ENCODE measurements at places on chromosomes 6 and 20.

DNA sequence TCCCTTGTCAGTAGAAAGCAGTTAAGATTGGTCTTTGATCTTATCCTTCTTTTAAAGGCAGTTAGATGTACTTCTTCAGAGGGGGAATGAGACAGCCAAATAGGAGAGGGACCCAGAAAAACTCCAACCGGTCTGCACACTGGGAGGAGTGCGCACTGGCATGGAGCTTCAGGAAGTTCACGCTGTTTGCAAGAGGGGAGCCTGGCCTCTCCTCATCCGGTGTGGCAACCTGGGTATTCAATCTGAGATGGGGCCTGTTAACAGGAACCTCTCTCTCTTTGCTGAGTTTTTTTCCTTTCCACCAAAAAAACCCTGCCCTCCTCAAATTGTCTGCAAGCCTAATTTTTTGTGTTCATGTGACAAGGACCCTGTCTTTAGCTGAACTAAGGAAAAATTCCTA is 162.5 kb upstream of the OLIG3 start:
- no peak for DNase-seq

GRCh38 chr20:62632575-62633090 is 9.7 kb upstream of the SLCO4A1 start:
- DNase-seq: no peak

DNA sequence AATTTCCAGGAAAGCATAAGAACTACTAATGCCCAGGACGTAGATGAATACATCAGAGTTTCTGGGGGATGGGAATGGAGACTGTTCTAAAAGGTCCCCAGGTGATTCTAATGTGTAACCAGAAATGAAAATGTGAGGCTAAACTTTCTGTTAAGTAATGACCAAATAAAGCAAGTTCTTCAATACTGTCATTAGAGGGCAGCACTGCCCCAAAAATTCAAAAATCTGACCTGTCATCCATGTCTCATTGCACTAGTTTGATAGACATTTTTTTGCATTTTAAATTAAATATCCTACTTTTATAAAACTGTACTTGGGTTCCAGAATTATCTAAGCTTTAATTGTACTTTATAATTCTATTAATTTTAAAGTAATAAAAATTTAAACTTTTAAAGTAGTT is 94.9 kb downstream of the RFX6 start:
- peak; percentile 45 for DNase-seq

DNA sequence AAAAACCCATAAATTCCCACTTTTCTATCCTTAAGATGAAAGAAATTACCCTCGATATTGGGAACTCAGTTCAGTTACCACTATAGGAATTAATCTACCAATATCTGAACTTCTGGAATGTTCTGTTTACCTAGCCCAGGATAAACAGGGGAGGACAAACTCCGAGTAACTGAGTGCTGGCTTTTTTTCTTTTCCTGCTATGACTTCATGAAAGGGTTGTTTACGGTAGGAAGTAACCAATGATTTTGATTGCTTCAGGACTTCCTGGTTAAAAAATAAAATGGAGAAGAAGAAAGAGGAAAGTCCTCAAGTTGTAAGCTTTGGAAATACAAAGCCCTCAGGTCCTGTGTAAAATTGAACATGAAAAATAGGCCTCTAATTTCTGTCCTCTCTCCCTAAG is 167.7 kb downstream of the ZNF217 start:
- DNase-seq: no peak

- DNase-seq: no peak
Observed at GRCh38 chr6:30819297-30819917, 64.9 kb upstream of the DDR1 start.

DNA sequence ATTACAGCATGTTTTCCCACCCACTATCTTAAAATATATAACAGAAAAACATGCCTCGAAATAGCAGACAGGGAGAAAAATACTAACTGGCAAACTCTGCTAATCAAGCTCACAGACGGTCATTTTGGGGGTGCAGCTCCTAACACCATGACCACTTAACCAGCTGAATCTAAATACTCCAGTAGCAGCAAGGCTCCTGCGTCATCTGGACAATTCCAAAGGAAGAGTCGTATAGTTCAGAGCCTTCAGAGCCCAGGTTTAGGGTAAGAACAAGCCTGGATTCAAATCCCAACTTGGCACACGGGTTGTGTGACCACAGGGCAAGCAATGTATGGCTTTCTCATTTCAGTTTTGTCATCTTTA is 81.3 kb upstream of the COL21A1 start:
- no peak for DNase-seq

GRCh38 chr6:2984738-2985406 is 13.5 kb upstream of the SERPINB6 start:
- no peak for DNase-seq

GRCh38 chr6:121853686-121854085 is 418.2 kb downstream of the GJA1 start:
- DNase-seq: no peak

DNA sequence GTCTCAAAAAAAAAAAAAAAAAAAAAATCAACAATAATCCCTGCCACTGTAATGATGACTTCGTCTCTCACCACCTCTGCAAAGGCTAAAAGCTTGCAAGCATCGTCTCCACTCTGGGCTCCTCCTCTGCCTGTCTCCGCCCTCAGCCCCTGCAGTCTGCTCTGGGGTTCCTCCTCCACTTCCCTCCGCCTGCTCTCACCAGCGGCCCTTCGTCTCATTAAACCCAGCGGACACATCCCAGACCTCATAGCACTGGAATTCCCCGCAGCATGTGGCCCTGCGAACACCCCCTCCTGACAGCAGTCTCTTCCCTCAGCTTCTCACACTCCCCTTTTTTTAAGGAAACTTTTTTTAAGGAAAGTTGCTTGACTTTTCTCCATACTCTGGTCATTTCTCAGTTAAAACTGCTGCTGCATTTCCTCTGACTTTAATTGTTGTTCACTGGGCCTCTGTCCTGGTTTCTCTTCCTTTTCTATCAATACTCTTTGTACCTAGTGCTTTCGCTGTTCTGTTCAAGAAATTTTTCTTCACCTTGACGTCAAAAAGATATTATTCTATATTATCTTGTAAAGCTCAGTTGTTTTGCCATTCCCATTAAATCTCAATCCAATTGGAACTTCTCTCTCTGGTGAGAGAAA is 70.9 kb upstream of the PLEKHG1 start:
- peak; percentile 74 for DNase-seq

DNA sequence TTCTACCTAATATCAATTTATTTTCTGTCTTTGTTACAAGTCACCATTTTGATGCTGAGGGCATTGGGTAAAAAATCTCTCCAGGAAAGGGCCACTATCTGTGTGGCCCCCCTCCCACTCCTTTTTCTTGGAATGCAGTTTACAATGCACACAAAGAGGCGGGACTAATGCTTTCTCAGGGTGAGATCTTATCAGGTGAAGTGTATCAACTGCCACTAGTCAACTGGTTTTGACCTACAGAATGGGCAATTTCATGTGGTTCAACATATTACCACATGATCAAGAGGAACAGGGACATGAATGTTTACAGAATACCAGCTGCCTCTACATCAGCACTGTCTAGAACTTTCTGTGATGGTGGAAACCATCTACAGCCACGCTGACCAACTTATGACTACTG is 3.7 kb downstream of the RRBP1 start:
- no peak for DNase-seq

GRCh38 chr20:14093652-14094051 is 98.3 kb downstream of the MACROD2 start:
- no peak for DNase-seq

DNA sequence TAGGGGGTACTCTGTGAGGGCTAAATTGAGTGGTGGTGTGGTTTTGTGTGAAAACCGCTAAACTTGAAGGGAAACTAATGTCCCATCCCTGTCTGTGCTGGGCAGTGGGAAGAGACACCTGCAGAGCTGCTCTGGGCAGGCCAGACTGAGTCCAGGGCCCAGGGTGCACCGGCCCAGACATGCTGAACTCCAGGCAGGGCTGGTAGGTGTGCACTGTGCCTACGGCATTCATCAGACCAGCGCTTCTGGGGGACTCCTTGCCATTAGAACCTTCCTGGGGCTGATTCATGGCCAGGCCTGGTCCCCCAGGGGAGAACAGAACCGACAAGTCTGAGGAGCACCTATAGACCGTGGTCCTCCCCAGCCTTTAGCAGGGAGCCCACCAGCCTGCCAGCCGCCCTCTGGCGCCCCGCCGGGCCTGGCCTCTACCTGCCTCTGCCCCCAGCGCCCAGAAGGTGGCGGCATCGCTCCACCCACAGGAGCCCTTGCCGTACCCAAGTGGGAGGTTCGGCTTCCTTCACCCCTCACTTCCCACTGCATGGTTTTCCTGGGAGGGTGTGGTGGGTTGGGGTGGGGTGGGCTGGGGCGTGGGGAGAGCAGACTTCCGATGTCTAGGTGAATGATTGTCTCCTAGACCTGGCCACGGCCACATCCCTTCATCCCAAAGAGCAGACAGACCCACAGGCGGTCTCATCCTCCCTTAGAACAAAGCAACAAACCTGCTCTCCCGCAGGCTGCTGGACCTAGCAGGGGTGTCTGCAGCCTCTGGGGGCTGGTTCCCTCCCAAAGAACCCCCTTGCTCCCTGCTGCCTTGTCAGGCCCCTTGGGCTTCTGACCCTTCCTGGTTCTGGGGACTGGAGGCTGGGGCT is 15.5 kb downstream of the CCDC167 start:
- DNase-seq: peak; percentile 48

DNA sequence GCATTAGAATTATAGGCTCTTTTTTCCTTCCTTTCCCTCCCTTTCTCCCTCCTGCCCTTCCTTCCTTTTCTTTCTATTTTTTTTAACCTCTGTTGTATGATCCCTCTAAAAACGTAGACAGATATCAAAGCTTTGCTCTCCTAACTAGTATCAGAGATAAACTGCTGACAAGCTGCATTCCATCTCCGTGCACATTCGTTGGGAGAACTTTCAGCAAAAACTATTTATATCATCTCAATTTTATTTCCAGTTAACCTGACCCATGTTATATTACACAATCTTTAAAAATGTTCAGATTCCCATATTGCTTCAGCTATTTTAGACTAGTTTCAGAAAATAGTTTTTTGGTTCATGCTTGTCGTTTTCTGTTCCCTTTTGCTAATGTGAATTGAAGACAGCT is 47.3 kb downstream of the RNF217 start:
- peak; percentile 60 for DNase-seq

DNA sequence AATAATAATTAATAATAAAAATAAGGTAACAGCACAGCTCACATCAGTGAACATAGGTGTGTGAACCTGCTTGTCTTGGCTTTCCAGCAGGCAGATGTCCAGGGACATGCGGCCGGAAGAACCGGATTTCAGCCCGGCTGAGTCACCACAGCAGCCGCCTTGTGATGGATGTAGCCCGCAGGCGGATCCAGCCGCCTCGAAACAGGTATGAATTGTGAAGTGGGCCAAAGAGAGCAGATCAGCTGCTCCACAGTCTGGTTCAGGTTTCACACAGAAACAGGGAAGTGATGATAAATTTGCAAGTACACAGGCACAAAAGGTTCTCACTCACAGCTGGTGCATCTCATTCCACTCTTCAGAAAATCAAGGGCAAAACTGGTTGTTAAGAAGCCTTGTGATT is 55.1 kb downstream of the ID4 start:
- no peak for DNase-seq

- no peak for DNase-seq
Observed at GRCh38 chr20:20206788-20207187, 154.5 kb downstream of the CFAP61 start.

DNA sequence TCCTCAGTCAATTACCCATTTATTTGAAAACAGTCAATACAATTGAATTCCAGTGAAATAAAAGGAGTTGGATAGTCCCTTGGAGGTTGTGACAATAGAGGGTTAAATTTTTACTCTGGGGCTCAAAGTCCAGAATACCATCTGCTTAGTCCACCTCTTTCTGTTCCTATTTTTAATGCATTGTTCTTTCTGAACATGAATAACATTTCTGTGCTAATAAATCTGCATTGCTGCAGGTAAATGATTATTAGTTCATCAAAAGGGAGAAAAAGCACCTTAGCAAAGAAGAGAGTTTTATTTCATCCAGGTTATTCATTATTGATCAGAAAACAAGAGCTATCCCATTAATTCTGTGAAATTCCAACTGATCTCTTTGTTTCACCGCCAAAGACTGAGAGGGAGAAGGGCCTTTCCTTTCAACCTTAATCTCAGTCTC is 166.1 kb upstream of the OLIG3 start:
- DNase-seq: no peak

GRCh38 chr20:11249683-11250082 is 575.9 kb upstream of the JAG1 start:
- no peak for DNase-seq

GRCh38 chr6:22164236-22164635 is 132.6 kb downstream of the PRL start:
- peak; percentile 16 for DNase-seq

- DNase-seq: no peak
Observed at GRCh38 chr6:3501826-3502500, 45.1 kb upstream of the SLC22A23 start.

- DNase-seq: peak; percentile 93
Observed at GRCh38 chr6:16712931-16713484, 48.3 kb downstream of the ATXN1 start.

GRCh38 chr6:167826896-167827582 is at the start of gene AFDN:
TSS of gene AFDN (plus strand) at chr6:167826911. CDS start at chr6:167827133, 222 bp downstream.
- DNase-seq: peak; percentile 14

GRCh38 chr20:10728873-10729670 is 55.3 kb upstream of the JAG1 start:
- no peak for DNase-seq

DNA sequence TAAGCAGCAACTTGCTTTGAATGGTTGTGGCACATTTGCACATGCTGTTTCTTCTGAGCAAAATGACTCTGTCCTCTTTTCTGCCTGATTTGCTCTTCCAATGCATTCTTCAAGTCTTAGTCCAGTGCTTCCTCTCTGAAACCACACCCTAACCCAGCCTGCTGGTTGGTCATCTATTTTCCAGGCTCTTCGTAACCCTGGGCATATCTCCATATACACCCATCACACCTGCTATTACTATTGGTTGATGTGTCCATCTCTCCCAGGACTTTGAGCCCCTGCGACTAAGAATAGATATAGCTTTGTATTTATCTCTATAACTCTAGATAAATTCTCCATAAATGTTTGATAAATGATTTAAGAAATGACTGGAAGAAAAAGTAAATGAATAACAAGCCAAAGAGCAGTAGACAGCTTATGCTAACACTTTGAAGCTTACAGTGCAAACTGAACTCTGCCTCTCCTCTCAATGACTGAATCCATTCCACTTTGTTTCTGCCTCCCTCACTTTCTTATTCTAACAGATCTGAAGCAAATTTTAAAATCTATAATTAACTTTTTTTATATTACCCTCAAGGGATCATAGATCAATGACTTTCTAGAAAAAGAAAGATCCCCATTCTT is 59.7 kb upstream of the NT5E start:
- peak; percentile 19 for DNase-seq

DNA sequence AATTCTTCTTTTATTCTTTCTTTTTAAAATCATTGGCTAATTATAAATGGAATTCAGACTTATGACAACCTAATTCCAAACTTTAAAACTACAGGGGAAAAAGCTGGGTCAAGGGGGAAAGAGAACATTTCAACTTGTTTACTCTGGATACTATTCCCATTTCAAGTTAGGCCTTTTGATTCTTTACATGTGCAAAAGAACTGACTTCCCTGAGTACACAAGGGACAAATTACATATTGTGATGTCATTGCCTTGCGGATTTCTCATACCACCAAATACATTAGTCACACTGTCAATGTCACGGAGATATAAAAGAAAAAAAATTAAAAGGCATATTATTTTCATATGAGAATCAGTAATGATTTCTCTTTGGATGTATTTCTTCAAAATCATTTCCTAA is 96.5 kb upstream of the TBX18 start:
- DNase-seq: peak; percentile 68

- no peak for DNase-seq
Observed at GRCh38 chr20:62745952-62746288, 37.3 kb downstream of the NTSR1 start.

GRCh38 chr6:4543596-4543995 is 232.6 kb upstream of the CDYL start:
- no peak for DNase-seq

Measured in fibroblast of skin of scalp (primary cell).